ENCODE measurements at places on chromosomes 5 and 9.

DNA sequence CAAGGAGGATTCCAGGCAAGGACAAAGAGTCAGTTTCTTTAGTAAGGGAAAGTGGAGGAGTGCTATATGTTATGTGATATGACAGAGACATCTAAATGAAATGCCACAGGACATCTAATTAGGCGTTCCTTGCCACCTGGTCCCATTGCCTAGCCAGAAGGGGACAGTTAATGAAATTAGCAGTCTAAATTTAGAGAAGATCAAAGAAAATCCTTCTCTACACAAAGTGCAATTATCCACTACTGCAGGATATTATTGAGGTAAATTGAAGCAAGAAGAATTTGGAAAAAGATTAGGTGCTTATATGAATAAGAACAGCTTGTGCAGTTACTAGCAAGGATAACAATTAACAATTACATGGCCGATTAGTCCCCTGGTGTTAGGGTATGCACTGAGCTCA lies 495.3 kb upstream of the NMUR2 start:
- DNase-seq = no peak

DNA sequence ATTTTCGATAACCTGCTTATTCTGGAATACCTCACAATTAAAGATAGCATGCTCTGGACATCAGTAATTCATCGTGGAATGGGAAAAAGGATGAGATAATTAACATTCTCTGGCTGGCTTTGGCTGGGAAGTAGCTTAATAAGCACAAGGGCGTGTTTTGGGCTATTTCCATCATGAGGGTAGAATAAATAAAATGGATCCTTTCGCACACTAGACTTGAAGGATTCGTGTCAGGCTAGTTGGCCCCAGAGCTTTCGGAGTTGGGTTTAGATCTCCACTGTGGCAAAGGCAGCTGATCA lies 151.2 kb upstream of the ADRA1B start:
- DNase-seq = no peak

DNA sequence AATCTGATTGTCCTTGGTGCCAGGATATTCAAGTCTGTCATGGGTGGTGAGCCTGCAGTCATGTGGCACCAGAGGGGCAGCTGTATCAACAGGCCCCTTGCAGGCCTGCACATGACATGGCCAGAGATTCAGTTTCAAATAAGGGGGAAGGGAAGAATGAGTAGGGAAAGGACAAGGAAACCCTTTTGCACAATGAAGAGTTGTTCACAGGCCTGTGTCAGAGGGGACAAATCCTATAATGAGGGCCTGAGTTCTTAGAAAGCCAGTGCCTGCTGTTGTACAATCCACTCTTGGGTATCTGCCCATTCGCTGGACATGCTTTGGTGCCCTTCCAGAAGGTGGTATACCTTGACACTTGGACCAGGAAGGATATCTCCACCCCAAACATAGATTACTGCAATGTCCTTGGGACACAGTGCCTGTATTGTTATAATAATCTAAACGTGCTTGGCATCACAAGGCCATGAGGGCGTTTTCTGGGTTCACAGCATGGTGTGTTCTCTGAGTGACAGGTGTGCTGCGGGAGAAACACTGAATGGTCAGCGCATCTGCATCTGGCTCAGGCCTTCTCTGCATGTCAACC lies 1.9 kb upstream of the TMEM171 start:
- no peak for DNase-seq

DNA sequence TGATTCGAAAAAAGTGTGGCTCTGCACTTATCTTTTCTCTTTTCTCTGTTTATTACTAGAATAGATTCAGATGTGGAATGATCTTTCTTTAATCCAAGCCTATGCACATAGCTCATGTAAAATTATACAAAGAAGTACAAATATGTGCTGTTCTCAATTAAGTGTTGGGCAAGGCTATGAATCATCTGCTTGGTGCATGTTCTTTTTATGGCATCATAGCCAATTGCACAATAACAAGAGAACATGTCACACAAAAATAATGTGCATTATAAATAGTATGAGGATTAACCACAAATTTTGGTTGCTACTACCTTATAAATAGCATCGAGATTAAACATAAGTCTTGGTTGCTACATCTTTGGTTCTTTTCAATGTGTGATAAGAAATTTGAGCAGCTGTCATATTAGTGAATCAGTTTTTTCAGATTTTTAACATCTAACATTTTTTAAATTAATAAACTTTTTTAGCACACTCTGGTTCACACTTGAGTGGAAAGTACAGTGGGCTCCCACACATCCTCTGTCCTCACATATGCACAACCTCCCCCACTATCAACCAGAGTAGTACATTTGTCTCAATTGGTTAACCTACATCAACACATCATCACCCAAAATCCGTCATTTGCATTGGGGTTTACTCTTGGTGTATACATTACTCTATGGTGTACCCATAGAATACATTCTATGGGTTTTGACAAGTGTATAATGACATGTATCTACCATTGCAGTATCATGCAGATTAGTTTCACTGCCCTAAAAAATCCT lies 6.8 kb upstream of the RECK start:
- no peak for DNase-seq

DNA sequence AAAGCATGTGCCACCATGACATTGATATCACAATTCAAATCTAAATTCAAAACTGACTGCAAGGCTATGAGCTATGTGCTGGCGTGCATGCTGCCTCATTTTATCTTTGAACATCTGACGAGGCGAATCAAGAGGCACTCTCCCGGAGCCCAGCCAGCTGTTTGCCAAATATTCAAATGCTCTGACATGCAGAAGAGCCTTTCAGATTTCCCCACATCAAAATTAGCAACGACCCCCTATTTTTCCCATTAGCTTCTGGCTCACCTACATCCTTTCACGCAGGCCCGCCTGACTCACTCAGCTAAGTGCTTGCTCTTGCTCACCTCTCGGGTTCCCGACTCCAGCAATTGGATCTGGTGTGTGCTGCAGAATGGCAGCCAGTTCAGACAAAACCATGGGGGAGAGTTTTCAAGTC lies 159.0 kb downstream of the NR2F1-AS1 start:
- DNase-seq = no peak

DNA sequence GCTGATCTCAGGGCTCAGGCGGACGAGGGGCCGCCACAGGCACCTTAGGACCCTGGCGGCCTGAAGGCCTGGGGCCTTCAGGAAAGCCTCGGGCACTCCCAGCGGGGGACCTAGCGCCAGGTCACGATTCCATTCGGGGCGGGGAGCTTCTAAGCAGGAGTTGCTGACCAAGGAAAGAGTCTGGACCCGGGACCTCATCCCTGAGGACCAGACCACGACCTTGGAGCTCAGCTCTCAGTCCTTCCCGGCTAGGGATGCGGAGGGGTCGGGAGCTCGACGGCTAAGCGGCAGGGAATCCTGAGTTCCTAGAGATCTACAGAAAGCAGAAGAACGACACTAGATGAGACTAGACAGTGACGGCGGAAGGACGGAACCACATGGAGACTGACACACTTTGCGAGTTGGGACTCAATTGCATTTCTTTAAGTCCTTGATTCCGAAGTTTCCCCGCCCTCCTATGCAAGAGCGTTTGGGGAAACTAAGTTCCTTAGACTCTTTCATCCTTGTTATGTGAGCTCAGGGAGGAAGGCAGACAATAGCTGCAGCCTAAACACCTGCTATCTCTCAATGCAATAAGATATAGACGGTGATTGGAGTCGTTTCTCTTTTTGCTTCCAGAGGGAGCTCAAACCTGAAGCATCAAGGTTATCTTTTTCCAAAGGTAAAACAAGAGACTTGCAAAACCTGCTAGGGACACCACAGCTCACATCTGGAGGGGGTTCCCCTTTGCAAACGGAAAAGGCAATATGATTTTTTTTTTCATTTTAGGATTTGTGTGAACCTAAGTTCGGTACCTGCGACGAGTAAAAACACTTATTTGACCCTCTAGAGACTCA lies 9.7 kb downstream of the NR2F1-AS1 start:
- no peak for DNase-seq

- DNase-seq = no peak
Observed at GRCh38 chr9:28925157-28925556, 1351.9 kb upstream of the C9orf72 start.

DNA sequence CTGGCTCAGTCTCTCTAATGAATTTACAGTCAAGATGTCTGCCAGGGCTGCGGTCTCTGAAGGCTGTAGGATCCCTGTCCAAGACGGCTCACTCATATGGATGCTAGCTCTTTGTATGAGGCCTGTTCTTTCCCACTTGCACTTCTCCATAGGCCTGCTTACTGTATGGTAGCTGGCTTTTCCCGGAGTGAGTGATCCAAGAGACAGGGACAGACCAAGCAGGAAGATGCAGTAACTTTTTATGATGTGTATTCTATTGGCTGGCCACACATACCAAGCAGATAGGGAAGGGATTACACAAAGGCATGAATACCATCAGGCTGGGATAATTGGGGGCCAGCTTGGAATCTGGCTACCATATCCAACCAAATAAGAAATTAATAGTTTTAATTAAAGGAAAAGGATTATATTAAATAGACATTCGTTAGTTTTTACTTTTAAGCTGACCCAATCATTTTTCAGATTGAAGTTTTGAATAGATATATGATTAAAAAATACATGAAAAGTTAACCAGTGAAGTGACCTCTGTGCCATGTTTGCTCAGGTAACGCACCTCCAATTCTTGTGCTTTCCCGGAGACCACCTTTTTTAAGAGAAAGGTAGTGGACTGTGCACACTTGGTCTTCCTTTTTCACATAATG lies 20.6 kb downstream of the NSD1 start:
- DNase-seq = no peak

- DNase-seq = no peak
Observed at GRCh38 chr9:92405818-92406217, 1.4 kb upstream of the OGN start.

DNA sequence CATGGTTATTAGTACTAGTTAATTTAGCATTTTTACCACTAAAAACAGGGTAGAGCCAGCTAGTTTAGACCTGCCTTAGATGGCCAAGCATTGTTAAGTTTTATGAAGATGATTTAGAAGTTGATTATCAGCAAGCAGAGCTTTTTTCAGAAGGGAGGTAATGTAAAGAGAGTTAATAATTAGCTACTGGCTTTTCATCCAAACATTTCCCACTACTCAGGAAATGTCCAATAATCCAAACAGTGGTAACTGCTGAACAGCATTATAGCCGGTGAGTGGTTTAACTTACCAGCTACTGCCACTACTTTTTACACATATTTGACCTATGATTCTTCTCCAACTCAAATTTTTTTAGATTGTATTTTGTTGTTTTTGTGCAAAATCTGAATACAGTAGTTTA lies 1.7 kb downstream of the ITGA1 start:
- DNase-seq = no peak

DNA sequence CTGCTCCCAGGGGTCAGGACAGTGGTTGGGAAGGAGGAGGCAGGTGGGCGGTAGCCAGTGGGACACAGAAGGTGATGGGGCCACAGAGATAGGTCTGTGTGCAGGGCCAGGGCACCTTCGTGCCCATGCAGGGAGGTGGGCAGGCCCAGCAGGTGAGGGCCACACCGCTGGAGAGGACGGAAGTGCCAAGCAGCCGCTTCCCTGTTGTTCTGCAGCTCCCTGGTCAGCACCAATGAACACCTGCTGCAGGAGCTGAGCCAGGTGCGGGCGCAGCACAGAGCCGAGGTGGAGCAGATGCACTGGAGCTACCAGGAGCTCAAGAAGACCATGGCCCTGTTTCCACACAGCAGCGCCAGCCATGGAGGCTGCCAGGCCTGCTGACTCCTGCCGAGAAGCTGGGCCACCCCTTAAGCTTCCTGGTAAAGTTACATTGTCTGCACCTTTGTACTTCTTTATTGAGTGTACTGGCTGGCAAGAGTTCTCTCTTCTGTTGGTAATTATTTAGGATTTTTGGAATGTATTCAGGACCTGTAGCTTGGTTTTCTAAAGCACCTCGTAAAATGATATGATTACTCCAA lies 40.3 kb downstream of the TPPP start:
- DNase-seq = no peak

DNA sequence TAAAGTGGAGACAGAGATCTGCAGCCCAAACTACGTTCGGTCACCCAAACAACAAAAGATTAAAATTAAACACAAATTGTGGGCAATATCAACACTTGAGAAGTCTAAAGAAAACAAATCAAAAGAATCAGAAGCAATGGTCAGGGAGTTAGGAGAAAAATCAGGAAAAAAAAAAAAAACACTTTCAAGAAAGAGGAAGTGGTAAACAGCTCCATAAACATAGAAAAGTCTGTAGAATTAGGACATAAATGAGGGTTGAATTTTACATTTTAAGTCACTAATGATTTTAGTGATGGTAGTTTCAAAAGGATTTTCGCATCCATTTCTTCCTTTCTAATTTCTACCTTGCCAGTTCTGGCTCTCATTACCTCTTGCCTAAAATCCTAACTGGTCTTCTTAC lies 10.1 kb downstream of the RNF145 start:
- no peak for DNase-seq

DNA sequence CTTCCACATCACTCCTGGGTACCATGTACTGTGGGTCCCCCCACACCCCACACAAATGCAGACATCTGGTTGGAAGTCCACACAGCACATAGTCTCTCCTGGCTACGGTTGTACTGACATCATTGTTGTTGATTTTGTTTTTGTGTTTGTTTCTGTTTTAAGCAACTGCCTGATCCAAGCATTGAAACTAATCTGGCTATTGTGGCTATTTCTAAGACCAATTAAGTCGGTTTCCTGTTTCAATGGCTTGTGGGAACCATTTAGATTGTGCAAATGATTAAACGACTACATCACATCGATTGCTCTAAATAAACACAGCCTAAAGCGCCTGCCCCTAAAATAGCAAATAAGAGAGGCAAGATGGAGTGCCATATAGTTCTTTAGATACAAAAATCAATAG lies 226.8 kb upstream of the IRX4 start:
- no peak for DNase-seq

GRCh38 chr9:124132671-124133147 lies 121.1 kb downstream of the LHX2 start:
- DNase-seq = no peak

GRCh38 chr5:178690208-178690607 lies 40.3 kb downstream of the ZNF354A start:
- no peak for DNase-seq

GRCh38 chr5:137627706-137628105 lies 108.2 kb downstream of the KLHL3 start:
- DNase-seq = no peak

DNA sequence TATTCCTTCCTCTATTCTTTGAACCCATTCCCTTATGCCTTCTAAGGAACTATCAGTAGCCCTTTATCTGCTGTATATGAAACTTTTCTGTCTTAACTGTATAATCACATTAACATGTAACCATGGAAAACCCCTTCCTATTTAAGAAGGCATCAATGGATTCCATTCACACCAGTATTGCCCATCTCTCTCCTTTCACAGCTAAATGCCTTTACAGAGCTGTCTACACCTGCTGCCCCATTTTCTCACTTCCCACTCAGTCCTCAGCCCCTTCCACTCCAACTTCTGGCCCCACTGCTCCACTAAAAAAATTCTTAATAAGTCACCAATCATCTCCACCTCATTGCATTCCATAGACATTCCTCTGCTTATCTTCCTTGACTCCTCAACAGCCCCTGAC lies 50.8 kb downstream of the SEC61B start:
- DNase-seq = no peak

GRCh38 chr5:121701731-121702130 lies 150.0 kb upstream of the FTMT start:
- DNase-seq = no peak
